Activated T-helper 1 cell treated with anti-CD3 and anti-CD28 coated beads, Interleukin-2, amount 50 U/mL, for 16 hours (primary cell): ENCODE measurements at places on chromosomes 6 and 20.

GRCh38 chr6:127776320-127776719 lies 124.5 kb downstream of the THEMIS start:
- DNase-seq, result no peak

- DNase-seq, result no peak
These were observed 161.0 kb upstream of the CDYL start for GRCh38 chr6:4615231-4615630.

DNA sequence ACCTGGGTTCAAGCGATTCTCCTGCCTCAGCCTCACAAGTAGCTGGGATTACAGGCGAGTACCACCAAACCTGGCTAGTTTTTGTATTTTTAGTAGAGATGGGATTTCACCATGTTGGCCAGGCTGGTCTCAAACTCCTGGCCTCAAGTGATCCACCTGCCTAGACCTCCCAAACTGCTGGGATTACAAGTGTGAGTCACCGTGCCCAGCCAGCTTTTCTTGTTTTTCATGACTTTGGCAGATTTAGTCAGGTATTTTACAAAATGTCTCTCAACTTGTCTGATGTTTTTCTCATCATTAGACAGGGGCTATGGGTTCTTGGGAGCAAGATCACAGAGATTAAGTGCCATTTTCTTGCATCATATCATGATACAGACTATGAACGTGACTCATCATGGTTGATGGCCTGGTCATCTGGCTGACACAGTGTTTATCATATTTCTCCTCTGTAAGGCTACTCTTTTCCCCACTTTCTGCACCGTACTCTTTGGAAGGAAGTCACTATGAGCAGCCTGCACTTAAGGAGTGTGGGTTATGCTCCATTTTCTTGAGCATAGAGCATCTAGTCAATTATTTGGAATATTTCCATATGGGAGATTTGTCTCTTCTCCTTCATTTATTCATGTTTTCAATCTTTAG lies 67.8 kb downstream of the RNF182 start:
- no peak for DNase-seq

DNA sequence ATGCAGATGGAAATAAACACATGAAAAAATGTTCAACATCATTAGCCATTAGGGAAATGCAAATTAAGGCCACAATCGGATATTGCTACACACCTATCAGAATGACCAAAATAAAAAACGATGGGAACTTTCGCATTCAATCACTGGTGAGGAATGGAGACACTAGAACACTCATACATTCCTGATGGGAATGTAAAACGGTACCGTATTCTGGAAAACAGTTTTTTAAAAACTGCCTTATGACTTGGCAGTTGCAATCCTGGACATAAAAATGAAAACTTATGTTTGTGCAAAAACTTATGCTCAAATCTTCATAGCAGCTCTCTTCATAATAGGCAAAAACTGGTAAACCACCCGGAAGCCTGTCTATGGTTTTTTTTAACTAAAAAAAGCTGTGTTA lies 146.0 kb downstream of the CEBPB start:
- no peak for DNase-seq

GRCh38 chr6:140436023-140436811 lies 1061.8 kb upstream of the CITED2 start:
- DNase-seq, result no peak

- DNase-seq, result no peak
These were observed 3.1 kb upstream of the TFAP2B start for GRCh38 chr6:50815436-50816114.

DNA sequence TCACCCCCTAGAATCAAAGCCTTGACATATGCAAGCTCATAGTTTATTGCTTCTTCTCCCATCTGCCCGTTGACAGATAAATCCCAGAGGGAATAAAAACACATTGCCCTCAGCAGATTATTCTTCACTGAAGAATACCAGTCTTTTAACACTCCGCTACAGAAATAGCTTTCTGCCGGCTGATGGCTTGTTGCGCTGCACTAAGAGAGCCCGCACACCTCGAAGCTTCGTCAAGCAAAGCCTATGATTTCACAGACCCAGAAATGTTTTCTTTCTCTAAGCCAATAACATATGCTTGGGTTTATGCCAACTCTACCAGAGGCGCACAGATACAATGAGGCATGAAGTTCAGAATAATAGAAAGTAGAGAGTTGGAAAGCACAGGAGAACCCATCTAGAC lies 208.9 kb upstream of the FOXQ1 start:
- no peak for DNase-seq

GRCh38 chr6:15735567-15736265 lies 72.9 kb upstream of the DTNBP1 start:
- DNase-seq, result no peak

- no peak for DNase-seq
These were observed 55.3 kb upstream of the UFL1 start for GRCh38 chr6:96466147-96466863.

DNA sequence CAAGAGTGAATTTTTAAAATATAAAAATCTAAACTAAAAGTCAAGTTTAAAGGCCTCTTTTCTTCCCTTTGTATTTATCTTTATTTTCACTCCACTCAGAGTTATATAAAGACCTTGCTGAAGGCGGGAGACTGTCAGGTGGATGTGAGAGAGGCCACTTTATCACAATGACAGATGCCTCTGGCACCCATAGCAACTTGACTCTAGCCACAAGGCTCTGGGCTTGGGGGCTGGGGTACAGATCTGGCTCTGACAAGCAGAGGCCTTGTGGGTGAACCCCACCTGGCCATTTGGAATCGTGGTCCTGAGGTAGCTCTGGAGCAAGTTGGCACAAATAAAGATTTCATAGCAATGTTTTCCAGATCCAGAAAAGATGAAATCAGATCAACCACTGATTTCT lies 417.2 kb downstream of the RFPL4B start:
- DNase-seq, result no peak

DNA sequence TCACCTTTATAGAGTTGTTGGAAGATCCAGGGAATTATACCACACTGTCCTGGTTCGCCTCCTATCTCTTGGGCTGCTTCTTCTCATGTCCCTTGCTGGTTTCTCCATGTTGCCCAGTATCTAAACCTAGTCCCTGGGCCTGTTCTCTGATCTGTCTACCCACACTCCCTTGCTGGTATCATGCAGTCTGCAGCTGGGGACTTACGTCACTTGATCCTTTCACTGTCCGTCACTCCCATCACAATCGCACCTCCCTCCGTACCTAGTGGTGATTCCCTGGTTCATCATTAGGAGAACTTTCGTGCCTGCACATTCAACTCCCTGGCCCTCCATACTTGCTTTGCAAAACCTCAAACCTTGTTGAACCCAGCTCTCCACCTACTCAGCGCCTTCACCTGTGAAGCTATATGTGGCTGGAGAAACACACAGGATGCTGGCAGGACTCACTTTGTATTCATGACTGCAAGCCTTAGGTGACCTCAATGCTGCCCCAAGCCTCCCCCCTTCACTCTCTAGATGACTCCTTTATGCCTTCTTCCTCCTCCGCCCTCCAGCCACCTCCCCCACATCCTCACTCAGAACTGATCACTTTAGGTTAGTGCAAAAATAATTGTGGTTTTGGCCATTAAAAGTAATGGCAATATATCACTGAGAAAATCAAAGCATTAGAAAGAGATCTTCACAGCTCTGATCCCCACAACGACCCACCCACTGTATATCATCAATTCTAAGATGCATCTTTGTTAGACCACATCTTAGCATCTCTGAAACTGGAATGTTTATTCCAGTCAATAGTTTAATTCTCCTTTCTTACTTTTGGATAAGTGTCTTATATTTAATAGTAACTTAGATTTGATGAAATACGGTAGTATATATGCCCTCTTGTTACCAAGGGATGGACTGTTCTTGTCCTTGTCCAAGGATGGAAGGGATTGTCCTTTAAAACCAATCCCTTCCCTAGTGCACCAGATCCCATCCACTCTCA lies 26.4 kb downstream of the GDAP1L1 start:
- DNase-seq, result no peak

DNA sequence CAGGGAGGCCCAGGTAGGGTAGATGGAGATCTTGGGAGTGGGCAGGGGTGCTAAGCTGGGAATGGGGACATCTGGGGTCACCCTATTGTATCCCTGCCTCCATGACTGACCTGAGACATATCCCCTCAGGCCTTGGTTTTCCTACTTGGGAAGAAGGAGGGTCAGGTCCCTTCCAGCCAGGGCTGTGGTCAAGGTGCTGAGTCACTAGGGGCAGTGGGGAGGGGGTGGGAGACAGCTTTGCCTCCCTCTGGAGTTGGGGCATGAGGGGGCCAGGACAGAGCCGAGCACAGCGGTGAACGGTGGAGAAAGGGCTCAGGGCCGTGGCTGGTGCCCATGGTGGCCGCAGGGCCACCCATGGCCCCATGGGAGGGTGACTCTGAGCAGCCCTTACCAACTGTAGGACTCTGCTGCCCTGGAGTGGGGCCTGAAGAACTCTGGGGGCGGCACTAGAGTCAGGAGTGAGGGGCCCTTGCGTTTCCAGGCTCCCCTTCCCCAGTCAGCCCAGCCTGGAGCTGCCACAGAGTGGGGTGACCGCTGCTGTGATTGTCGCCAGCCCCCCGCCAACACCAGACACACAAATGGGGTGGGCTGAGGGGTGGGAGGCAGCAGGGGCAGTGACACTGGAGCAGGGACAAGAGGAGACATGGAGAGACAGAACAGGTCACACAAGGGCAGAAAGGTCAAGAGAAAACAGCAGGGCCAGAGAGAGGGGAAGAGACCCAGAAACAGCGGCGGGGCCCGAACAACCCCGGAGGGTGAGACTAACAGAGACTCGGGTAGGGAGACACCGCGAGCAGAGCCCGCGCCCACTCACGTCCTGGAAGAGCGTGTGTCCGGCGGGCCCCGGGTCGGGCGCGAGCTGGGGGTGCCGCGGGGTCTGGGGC lies 576 bp downstream of the NECAB3 start:
- DNase-seq, result no peak

- DNase-seq, result no peak
These were observed 156.4 kb upstream of the COL21A1 start for GRCh38 chr6:56403745-56404144.

DNA sequence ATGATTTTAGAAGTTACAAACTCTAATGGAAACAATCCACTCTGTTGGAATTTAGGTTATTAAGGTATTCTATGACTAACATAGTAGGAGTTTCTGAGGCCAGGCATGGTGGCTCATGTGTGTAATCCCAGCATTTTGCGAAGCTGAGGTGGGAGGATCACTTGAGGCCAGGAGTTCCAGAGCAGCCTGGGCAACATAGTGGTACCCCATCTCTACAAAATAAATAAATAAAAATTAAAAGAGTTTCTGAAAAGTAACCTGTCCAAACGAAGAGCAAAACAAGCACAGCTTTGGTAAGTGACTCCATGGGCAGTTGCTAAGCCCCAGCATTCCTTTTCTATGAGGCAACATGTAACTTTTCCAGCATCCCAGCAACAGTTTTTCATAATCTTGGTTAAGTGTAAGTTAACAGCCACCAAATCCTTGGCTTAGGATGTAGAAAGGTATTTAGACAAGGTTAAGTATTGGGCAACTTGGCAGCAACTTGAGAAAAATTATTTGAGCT lies 86.3 kb downstream of the SOX4 start:
- DNase-seq, result no peak

DNA sequence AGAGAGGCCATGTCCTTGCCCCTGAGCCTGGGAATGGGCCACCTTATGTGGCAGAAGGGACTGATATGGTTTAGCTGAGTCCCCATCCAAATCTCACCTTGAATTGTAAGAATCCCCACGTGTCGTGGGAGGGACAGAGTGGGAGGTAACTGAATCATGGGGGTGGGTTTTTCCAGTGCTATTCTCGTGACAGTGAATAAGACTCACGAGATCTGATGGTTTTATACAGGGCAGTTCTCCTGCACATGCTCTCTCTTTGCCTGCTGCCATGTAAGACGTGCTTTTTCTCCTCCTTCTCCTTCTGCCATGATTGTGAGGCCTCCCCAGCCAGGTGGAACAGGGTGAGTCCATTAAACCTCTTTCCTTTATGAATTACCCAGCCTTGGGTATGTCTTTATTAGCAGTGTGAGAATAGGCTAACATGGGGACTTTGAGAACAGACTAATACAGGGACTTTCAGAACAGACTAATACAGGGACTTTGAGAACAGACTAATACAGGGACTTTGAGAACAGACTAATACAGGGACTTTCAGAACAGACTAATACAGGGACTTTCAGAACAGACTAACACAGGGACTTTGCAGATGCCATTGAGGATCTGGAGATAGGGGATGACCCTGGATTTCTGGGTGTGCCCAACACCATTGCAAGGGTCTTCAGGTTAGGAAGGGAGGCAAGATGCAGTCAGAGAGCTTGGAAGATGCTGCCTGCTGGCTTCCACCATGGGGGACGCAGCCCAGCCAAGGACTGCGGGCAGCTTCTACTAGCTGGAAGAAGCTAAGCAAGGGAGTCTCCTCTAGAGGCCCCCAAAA lies 86.9 kb downstream of the RAMACL start:
- no peak for DNase-seq

GRCh38 chr20:15702161-15702560 lies 871.1 kb downstream of the KIF16B start:
- no peak for DNase-seq

DNA sequence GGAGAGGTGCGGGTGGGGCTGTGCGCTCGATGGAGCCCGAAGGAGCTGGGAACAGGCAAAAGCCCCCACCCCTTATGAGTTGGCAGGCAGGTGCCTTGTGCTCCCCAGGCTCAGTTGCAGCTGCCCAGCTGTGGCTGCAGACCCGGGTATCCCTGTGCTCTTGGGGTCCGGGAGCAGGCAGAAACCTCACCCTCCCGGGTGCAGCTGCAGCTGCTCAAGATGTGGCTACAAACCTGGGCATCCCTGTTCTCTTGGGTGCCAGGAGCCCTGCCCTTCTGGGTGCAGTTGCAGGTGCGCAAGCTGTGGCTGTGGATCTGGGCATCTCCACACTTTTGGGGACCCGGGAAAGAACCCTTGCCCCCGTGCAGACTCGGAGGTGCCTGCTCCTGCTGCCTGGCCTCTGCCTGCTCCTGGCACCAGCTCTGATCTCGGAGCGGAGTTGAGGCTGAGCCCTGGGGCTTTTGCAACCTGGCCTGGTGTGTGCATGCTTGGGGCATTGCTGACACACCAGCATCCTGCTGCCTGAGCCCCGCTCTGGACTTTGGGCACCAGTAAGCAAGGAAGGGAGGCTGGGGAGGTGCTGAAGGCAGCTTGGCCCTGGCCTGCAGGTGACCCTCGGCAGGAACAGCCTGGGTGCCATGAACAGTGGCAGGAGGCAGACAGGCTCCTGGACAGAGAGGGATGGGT lies 21.6 kb downstream of the OR2J3 start:
- no peak for DNase-seq

GRCh38 chr20:11001764-11002540 lies 328.2 kb upstream of the JAG1 start:
- DNase-seq, result no peak

- DNase-seq, result no peak
These were observed 55.4 kb downstream of the RAB44 start for GRCh38 chr6:36752886-36753506.

- DNase-seq, result no peak
These were observed 142.9 kb downstream of the MTHFD1L start for GRCh38 chr6:151008425-151008824.

GRCh38 chr6:14016432-14016831 lies 91.7 kb downstream of the RNF182 start:
- no peak for DNase-seq

GRCh38 chr6:166173281-166173951 lies 5.8 kb upstream of the TBXT start:
- DNase-seq, result no peak

GRCh38 chr6:169820358-169820757 lies 68.9 kb downstream of the ERMARD start:
- DNase-seq, result no peak
